ENCODE measurements at places on chromosomes 7 and 10.

DNA sequence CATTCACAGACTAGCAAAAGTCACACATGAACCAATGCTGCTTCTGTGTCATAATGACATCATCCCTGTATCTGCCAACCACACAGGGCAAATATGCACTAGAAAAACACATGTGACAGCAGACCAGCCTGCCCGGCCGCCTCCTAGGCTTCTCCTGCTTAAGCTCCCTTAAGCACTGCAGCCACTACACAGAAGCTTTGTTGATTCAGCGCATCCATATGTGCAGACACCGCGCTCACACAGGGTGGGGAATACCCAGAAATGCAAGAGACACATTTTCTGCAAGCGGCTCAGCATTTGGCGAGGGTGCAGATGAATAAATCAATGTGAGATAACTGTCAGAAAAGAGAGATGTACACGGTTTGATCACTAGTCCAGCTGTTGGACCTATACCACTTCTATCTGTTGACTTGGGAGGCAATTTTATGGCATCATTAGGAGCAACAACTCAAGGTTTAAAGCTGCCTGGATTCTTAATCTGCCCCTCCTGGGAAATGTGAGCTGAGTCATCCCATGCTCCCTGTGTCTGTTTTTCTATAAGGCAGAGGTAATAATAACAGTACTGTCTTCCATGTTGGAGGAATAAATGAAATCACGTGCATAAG lies 33.4 kb downstream of the CPXM2 start:
- no peak for DNase-seq

GRCh38 chr10:44956226-44956625 lies 3.4 kb upstream of the RASSF4 start:
- no peak for DNase-seq

GRCh38 chr10:60276232-60276631 lies 113.4 kb downstream of the ANK3 start:
- no peak for DNase-seq

DNA sequence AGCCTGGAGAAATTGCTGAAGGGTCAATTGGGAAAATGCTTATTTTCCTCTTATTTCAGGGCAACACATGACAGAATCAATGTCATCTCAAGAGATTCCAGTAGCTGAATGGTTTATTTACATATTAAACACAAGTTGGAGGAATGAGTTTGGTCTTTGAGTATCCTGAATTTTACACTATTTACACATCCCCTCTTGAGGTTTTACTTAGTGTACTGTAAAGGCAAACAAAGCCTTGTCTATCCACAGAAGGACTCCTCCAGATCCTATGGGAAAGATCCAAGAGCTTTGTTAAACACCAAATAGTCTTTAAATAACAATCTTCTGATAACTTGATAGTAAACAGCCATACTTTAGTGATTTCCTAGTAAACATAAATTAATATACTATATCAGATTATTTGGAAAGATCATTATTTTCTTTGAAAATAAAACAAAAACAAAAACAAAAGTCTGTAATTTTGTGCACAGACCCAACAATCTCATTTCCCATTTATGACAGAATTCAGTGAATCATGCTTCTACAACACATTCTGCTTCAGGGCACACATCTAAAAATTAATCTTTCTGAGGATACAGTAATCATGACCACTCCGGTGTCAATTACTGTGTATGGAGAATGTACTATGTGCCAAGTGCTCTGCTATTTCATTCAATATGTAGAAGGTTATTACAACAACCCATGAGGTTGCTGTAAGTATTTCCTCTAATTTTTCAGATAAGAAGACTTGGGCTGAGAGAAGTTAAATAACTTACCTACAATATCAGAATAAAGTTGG lies 575.0 kb upstream of the LRRTM3 start:
- no peak for DNase-seq

- no peak for DNase-seq
These were observed 314.6 kb downstream of the FRMD4A start for GRCh38 chr10:14016011-14016536.

DNA sequence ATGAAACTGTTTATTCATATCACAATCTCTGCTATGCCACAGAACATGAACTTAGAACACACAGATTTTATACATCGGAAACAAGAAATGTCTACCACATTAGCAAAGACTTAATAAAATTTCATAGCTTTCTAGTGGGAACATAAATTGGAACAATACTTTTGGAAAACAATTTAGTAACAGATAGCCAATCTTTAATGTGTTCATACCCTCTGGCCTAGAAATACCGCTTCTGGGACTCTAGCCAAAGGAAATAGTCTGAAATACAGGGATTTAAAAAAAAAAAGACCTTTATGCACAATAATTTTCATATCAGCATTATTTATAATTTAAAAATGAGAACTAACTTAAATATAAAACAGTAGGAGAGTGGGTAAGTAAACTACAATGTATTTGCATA lies 168.5 kb downstream of the PLXNA4 start:
- DNase-seq: no peak

DNA sequence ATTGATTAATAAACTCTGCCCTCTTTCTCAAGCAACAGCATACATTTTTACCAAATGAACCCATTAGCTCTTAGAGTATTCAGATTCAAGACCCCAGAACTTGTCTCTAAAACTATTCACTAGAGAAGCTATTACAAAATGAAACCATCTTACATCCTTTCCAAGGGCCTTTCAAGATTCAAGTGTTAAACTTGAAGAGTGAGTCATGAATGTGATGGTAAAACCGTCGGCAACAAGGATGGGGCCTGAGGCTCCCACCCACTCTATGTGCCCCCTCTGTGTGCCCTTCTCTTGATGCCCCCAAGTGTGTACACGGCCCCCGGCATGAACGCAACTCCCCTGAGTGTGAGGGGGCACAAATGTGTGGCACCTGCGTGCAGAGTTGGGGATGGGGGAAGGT lies 46.4 kb downstream of the SFMBT2 start:
- no peak for DNase-seq

DNA sequence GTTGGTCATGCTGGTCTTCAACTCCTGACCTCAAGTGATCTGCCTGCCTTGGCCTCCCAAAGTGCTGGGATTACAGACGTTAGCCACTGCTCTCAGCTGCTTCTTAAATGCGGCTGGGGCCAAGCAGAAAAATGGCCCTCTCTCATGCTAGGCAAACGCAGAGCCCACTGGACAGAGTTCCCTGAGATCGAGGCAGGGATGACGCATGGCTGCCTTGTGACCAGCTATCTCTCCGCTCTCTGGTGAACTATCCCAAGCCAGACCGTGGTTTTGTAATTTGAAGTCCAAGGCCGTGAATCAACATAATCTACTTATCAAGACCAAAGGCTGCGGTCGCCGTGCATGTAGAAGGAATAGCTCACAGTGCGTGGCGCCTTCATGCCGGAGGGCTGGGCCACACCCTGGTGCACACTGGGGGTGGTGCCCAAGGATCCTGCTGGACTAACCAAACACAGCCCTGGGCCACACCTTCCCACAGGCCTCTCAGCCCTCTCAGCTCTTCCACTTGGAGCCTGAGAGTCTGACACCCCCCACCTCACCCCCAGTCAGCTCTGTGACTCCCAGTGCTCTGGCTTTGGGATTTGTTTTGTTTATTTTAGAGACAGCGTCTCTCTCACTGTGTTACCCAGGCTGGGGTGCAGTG lies 88.1 kb upstream of the CUX1 start:
- no peak for DNase-seq

DNA sequence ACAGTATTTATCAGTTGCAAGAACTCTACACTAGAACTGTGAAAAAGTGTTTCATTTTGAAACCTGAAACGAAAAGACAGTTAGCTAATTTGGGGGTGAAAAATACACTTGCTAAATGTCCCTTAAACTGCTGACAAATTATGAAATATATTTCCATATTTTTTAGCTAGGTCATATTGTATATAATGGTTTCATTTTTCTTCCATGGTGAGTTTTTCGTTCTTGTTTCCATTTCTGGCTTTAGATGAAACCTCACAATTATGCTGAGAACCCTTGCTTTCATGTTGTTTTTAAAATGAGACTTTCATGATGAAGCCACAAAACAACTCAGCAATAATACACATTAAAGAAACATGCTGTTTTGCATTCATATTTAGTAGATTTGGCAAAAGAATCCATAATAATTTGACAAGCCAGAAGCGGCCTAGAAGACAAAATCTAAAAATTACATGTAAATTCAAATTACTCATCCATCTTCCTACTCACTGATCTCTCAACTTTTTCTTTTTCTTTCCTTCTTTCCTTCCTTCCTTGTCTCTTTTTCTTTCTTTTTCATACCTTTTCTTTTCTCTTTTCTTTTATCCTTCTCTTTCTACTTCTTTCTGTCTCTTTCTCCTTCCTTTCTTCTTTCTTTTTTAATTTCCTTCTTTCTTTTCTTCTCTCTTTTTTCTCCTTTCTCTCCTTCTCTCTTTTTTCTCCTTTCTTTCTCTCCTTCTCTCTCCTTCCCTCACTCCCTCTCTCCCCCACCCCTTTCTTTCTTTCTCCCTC lies 46.5 kb upstream of the ITGB8 start:
- DNase-seq: no peak
